ENCODE measurements at places on chromosomes 2 and 18.

DNA sequence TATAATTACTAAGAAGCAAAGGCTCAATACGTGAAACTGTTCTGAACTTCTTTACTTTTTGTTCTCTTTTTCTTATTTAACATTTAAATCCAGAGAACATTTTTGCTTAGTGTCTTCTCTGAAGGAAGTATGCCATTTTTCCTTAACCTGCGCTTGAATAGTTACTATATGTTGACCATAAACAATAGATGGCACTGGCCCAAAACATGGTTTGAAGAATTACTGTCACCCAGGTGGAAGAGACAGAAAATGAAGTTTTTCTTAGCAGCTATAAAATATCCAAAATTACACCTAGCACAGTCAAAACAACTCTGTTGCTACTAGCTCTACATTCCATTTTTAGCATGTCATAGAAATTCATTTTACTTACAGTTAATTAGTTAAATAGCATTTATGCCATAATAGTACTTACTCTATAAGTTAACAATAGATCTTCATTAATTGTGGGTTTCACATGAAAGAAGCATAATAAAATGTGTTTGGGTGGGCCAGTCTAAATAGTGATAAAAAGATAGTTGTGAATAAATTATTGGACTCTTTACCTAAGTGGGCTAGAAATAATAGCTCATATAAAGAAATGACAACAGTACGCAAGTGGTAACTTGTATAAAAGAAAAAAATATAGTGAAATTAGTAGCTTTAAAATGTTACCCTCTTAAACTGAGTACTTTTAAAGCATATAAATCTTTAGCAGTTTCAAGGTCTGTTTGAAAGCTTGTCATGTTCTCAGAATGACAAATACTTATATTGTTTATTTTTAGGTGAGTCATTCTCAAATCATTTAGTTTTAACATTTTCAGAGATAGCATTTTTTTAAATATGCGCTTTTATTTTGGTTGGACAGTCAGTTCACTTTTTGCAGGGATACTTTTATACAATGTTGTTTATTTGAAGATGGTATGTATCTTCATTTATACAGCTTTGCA lies 3.7 kb downstream of the ETAA1 start:
- no peak overlapping the region for H3K27ac ChIP-seq
- no peaks in the 10 kb centered on the region for H3K27me3 ChIP-seq
- H3K4me3 ChIP-seq: no peak overlapping the region
- peaks cover 17% of the 10 kb centered on the region for H3K4me1 ChIP-seq

- no peaks in the 10 kb centered on the region for H3K4me1 ChIP-seq
- no peak overlapping the region for H3K27ac ChIP-seq
- DNase-seq: no peak
- H3K36me3 ChIP-seq: no peaks in the 10 kb centered on the region
- H3K4me3 ChIP-seq: no peak overlapping the region
Measured at GRCh38 chr18:45007531-45007930, 326.8 kb downstream of the SETBP1 start.

- no peaks in the 10 kb centered on the region for H3K27me3 ChIP-seq
- H3K27ac ChIP-seq: no peak overlapping the region
- no peak overlapping the region for H3K4me3 ChIP-seq
- H3K36me3 ChIP-seq: peaks cover 25% of the 10 kb centered on the region
Measured at GRCh38 chr18:5244941-5245340, 47.9 kb upstream of the AKAIN1 start.

- no peaks in the 10 kb centered on the region for H3K27me3 ChIP-seq
- no peak overlapping the region for H3K4me3 ChIP-seq
- peaks cover 38% of the 10 kb centered on the region for H3K4me1 ChIP-seq
- H3K27ac ChIP-seq: no peak overlapping the region
Measured at GRCh38 chr2:33482518-33482917, 6.1 kb downstream of the RASGRP3 start.

GRCh38 chr2:41736105-41736567 lies 311.7 kb upstream of the PKDCC start:
- H3K27ac ChIP-seq: no peak overlapping the region
- no peaks in the 10 kb centered on the region for H3K36me3 ChIP-seq
- H3K4me3 ChIP-seq: no peak overlapping the region
- H3K27me3 ChIP-seq: no peaks in the 10 kb centered on the region
- DNase-seq: no peak

DNA sequence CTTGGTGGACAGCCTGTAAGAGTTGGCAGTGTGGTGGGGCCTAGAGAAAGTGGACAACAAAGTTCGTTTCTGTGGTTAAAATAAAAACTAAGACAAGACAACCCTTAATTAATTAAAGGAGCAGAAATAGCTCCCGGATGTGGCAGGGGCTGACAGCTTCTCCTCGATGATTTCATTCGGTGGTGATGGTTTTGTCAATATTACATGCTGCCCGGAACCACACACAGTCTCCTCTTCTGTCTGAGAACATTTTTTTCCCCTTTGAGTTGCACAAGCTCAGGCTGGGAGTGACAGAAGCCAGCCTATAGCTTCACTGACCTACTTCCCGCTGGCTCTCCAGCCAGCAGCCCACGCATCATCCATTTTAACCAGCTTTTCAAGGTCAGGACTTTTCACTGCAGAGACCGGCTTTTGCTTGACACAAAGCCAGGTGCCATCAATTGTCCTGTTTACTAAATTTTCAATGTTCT lies 378.8 kb downstream of the SLC4A3 start:
- DNase-seq: no peak
- H3K4me3 ChIP-seq: no peak overlapping the region
- H3K36me3 ChIP-seq: no peaks in the 10 kb centered on the region
- H3K27me3 ChIP-seq: no peaks in the 10 kb centered on the region
